ENCODE measurements at places on chromosomes 13 and 19. TPM values are rescaled to one million over a fixed set of nuclear protein-coding genes. Genes with fewer than 3 reads are reported as not detected.

VSIG10L gene
- 0.74 TPM for total RNA-seq

- H3K4me3 ChIP-seq = peak overlapping the region; percentile 92
- peaks cover 18% of the 10 kb centered on the region for H3K4me1 ChIP-seq
- H3K36me3 ChIP-seq = peaks cover 6% of the 10 kb centered on the region
- DNase-seq = no peak
Measured at GRCh38 chr19:58401840-58402421, 6.5 kb downstream of the RNF225 start.

DNA sequence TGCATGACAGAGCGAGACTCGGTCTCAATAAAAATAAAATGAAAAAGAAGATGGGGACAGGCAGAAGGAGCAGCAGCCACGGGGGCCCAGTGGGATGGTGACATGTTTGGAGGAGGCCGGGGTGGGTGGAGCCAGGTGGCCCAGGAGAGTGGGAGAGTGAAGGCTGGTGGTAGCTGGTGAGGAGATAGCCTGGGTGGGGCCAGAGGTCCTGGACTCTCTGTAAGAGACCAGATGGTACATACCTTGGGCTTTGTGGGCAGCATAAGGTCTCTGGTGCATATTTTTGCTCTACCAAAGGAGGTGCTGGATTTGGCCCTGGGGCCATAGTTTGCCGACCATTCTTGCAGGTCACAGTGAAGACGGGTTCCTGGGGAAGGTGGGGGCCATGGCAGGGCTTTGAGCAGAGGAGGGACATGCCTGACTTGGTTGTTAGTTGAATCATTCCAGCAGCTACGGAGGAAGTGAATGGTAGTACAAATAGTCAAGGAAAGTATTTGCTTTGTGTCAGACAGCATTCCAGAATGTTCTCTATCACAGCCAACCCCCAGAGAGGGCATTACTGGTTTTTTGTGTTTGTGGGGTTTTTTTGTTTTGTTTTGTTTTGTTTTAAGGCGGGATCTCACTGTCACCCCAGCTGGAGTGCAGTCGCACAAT lies 69.1 kb downstream of the ARHGEF18 start:
- no peak overlapping the region for H3K27ac ChIP-seq
- no peaks in the 10 kb centered on the region for H3K27me3 ChIP-seq
- H3K4me3 ChIP-seq = no peak overlapping the region
- H3K4me1 ChIP-seq = peaks cover 23% of the 10 kb centered on the region
- H3K36me3 ChIP-seq = peaks cover 14% of the 10 kb centered on the region

DNA sequence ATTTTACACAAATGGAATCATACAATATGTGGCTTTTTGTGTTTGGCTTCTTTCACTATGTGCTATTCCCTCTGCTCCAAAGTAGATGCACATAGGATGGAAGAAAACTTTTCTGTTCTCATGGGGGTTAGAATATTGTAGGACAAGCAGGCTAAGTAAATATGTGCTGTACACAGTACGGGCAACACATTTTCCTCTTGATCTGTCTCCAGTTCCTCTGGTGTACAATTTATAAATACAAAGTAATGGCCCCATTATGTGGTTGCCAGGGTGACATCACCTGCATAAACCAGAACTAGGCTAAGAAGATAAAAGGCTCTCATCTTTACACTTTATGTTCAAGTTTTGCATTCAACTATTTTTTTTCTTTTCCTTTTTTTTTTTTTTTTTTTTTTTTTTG lies 41.0 kb upstream of the SOX21 start:
- no peaks in the 10 kb centered on the region for H3K36me3 ChIP-seq
- peaks cover 12% of the 10 kb centered on the region for H3K27me3 ChIP-seq
- no peak overlapping the region for H3K27ac ChIP-seq
- H3K4me3 ChIP-seq = no peak overlapping the region
- DNase-seq = no peak
- H3K4me1 ChIP-seq = no peaks in the 10 kb centered on the region

EPN1 gene
- 102 TPM for total RNA-seq

PTH2 gene
- not detected for total RNA-seq

GRCh38 chr13:28392428-28392827 lies 102.5 kb downstream of the FLT1 start:
- no peak for DNase-seq
- H3K36me3 ChIP-seq = no peaks in the 10 kb centered on the region
- peaks cover 38% of the 10 kb centered on the region for H3K27me3 ChIP-seq
- no peaks in the 10 kb centered on the region for H3K4me1 ChIP-seq

- peak overlapping the region; percentile 65 for H3K4me3 ChIP-seq
- H3K4me1 ChIP-seq = peaks cover 15% of the 10 kb centered on the region
- peak overlapping the region; percentile 80 for H3K27ac ChIP-seq
- peaks cover 69% of the 10 kb centered on the region for H3K36me3 ChIP-seq
Measured at GRCh38 chr19:3381701-3382372, 15.5 kb downstream of the NFIC start.

DNA sequence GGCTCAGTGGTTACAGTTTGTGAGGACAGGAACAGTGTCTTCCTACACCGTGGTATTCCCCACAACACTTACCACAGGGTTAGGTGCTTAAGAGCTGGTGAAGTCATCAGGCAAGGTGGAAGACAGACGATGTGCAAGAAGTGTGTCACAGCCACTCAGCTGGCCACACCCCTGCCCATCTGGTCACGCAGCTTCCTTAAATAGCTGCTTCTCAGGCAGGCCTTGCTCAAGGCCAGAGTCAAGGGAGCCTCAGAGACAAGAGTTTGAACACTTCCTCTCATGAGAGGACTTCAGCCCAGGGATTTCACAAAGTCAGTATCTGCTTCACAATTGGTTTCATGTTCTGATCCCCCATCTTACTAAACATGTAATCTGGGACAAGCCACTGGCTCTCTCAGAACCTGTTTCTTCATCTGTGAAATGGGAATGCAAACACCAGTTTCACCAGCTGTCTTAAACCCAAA lies 80.3 kb upstream of the FRY start:
- no peak overlapping the region for H3K4me3 ChIP-seq
- H3K4me1 ChIP-seq = peaks cover 32% of the 10 kb centered on the region
- peak overlapping the region; percentile 67 for H3K27ac ChIP-seq
- no peaks in the 10 kb centered on the region for H3K27me3 ChIP-seq
- H3K36me3 ChIP-seq = no peaks in the 10 kb centered on the region
- peak; percentile 51 for DNase-seq

KLK3 gene
- total RNA-seq = not detected

PRODH2 gene
- total RNA-seq = not detected

EEF2 gene
- total RNA-seq = 2,296 TPM

OSCAR gene
- 9.2 TPM for total RNA-seq

GRCh38 chr19:5967994-5968430 lies 9.9 kb downstream of the RANBP3 start:
- H3K4me3 ChIP-seq = peak overlapping the region; percentile 59
- peak; percentile 75 for DNase-seq
- peak overlapping the region; percentile 84 for H3K27ac ChIP-seq
- H3K4me1 ChIP-seq = peaks cover 32% of the 10 kb centered on the region
- H3K36me3 ChIP-seq = peaks cover 34% of the 10 kb centered on the region

KISS1R gene
- total RNA-seq = not detected

- H3K27me3 ChIP-seq = no peaks in the 10 kb centered on the region
- DNase-seq = no peak
- no peak overlapping the region for H3K4me3 ChIP-seq
- H3K36me3 ChIP-seq = no peaks in the 10 kb centered on the region
Measured at GRCh38 chr13:98415326-98416070, 161.4 kb downstream of the STK24 start.

GRCh38 chr19:45385392-45386221 lies 15.2 kb upstream of the ERCC2 start:
- no peak overlapping the region for H3K4me3 ChIP-seq
- no peak for DNase-seq
- H3K36me3 ChIP-seq = peaks cover 38% of the 10 kb centered on the region
- H3K27ac ChIP-seq = no peak overlapping the region
- no peaks in the 10 kb centered on the region for H3K27me3 ChIP-seq
- no peaks in the 10 kb centered on the region for H3K4me1 ChIP-seq

- H3K4me3 ChIP-seq = no peak overlapping the region
- H3K36me3 ChIP-seq = no peaks in the 10 kb centered on the region
- H3K4me1 ChIP-seq = no peaks in the 10 kb centered on the region
Measured at GRCh38 chr13:98252931-98253470, 75.9 kb upstream of the RNF113B start.

DNA sequence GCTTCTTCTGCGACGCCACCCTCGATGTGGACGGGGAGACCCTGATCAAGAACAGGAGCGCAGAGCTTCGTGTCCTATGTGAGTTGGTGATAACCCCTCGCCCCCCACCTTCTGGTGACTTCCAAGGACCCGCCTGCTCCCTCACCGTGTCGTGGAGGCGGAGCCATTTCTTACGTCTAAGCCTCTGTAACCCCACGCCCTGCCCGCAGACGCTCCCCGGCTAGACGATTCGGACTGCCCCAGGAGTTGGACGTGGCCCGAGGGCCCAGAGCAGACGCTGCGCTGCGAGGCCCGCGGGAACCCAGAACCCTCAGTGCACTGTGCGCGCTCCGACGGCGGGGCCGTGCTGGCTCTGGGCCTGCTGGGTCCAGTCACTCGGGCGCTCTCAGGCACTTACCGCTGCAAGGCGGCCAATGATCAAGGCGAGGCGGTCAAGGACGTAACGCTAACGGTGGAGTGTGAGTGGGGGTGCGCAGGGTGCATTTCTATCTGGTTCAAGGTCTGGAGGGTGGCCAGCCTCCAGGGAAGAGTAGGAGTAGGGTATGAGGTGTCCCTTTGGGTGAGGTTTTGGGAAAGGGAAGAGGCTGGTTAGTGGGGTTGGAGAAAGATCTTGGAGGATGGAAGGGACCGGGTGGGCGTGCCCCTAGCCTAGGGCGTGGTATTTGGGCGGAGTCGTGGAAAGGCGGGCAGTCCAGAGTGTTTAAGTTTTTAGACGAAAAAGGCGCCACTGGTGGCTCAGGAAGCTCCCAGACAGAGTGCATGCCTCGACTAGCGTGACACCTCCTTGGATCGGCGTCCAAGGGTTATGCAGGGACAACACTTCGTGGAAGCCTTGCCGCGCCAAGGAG lies 3.3 kb downstream of the ICAM5 start:
- no peak overlapping the region for H3K27ac ChIP-seq
- H3K4me3 ChIP-seq = peak overlapping the region; percentile 79
- no peak for DNase-seq
- H3K4me1 ChIP-seq = peaks cover 15% of the 10 kb centered on the region

SCN1B gene
- 0.19 TPM for total RNA-seq

DNA sequence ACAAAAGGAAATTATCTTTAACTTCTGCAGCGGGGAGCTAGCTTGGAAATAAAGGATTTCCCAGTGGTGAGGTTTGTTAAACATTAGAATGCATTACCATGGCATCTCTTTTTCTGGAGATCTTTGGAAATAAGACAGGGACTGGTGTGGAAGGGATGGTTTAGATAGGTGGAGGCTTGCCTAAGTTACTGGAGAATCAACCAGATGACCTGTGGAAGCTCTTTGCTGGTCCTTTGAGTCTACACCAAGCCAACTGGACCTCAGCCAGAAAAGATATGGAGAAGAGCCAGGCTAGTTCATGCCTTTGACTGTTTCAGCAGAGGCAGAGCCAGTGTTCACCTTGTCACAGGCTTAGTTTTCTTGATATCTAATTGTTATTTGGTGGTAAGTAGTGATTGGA lies 134.7 kb downstream of the KCNRG start:
- DNase-seq = peak; percentile 33
- no peaks in the 10 kb centered on the region for H3K27me3 ChIP-seq
- H3K27ac ChIP-seq = no peak overlapping the region
- no peak overlapping the region for H3K4me3 ChIP-seq

HDGFL2 gene
- 46.3 TPM for total RNA-seq

- DNase-seq = peak; percentile 83
- no peaks in the 10 kb centered on the region for H3K27me3 ChIP-seq
- no peaks in the 10 kb centered on the region for H3K4me1 ChIP-seq
- peak overlapping the region; percentile 69 for H3K4me3 ChIP-seq
Measured at GRCh38 chr19:17841810-17842662, 5.7 kb downstream of the JAK3 start.

GRCh38 chr13:51913421-51914136 lies 51.8 kb downstream of the CCDC70 start:
- H3K36me3 ChIP-seq = no peaks in the 10 kb centered on the region
- DNase-seq = no peak
- no peak overlapping the region for H3K27ac ChIP-seq
- H3K27me3 ChIP-seq = peaks cover 42% of the 10 kb centered on the region
- no peak overlapping the region for H3K4me3 ChIP-seq

GRCh38 chr19:17448131-17448967 lies at the start of gene TMEM221:
TSS of gene TMEM221 (minus strand) at chr19:17448668. CDS start at chr19:17448462, 206 bp downstream.
- DNase-seq = no peak
- H3K36me3 ChIP-seq = no peaks in the 10 kb centered on the region
- H3K27me3 ChIP-seq = no peaks in the 10 kb centered on the region

PRMT1 gene
- total RNA-seq = 236 TPM

DNA sequence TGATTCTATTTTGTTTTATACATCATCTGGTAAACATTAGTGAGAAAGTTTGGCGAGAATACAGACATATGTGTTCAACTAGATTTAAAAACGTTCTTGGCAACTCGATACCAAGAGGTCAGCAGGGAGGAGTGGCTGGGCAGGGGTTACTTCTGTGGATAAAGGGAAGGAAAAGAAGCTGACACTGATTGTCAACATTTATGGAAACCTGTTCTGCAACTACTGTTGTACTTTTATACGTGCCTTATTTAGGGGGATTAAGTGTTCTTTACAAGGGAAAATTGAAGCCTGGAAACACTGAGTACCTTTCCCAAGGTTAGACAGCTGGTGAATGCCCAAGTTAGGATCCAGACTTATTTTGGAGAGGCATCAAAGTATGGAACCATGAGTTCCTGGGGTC lies 65.0 kb downstream of the MTUS2 start:
- no peaks in the 10 kb centered on the region for H3K36me3 ChIP-seq
- no peaks in the 10 kb centered on the region for H3K4me1 ChIP-seq
- H3K4me3 ChIP-seq = no peak overlapping the region
- no peaks in the 10 kb centered on the region for H3K27me3 ChIP-seq
- H3K27ac ChIP-seq = no peak overlapping the region
- DNase-seq = no peak

DNA sequence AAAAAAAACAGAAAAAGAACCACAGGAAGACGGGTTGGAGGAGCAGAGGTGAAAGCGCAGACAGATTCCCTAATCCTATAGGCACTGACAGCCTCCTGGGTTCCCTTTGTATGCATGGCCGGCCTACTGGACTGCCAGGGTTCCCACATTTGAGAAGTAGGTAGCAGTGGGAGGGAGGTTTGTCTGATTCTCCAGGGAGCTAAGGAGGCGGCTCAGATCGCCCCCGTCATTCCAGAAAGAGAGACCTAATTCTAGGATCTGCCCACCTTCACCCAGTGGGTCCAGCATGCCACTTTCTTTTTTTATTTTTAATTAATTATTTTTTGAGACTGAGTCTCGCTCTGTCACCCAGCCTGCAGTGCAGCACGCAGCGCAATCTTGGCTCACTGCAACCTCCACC lies 9.7 kb upstream of the CCL25 start:
- no peaks in the 10 kb centered on the region for H3K4me1 ChIP-seq
- H3K27me3 ChIP-seq = no peaks in the 10 kb centered on the region
- no peak for DNase-seq
- no peaks in the 10 kb centered on the region for H3K36me3 ChIP-seq

DNA sequence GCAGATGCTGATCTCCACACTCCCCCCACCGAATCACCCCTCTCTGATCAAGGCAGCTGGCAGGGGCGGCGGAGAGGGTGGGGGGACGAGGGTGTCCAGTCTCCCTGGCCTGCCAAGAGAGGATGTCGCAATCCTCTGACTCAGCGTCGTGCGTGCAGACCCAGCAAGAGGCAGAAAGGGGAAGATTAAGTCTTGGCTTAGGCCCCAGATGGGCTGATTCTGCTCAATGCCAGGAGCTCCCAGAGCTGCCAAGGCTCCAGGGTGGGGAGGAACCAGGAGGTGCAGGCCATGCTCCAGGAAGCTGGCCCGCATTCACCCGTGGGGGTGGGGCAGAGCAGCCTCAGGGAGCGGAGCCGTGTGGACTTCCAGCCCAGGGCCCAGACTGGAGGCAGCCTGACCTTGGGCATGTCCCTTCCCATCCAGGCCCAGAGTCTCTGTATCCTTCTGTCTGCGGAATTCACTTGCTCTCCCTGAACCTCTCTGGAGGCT lies 6.6 kb upstream of the BCL3 start:
- peaks cover 43% of the 10 kb centered on the region for H3K4me1 ChIP-seq
- peak overlapping the region; percentile 55 for H3K4me3 ChIP-seq
- H3K27me3 ChIP-seq = no peaks in the 10 kb centered on the region
- peak overlapping the region; percentile 85 for H3K27ac ChIP-seq
- no peaks in the 10 kb centered on the region for H3K36me3 ChIP-seq
- peak; percentile 100 for DNase-seq
